IMR-90 (cell line): ENCODE measurements at places on chromosomes 16 and 17. TPM values are rescaled to one million over a fixed set of nuclear protein-coding genes. Genes with fewer than 3 reads are reported as not detected.
A peak's percentile ranks its signal among the peaks of the same experiment; 100 is the strongest.

GRCh38 chr17:75269844-75270217 is 1.2 kb downstream of the MIF4GD start:
- DNase-seq, result no peak

- peak; percentile 33 for DNase-seq
These were observed 137.0 kb downstream of the ANKFN1 start for GRCh38 chr17:56290101-56290801.

DNA sequence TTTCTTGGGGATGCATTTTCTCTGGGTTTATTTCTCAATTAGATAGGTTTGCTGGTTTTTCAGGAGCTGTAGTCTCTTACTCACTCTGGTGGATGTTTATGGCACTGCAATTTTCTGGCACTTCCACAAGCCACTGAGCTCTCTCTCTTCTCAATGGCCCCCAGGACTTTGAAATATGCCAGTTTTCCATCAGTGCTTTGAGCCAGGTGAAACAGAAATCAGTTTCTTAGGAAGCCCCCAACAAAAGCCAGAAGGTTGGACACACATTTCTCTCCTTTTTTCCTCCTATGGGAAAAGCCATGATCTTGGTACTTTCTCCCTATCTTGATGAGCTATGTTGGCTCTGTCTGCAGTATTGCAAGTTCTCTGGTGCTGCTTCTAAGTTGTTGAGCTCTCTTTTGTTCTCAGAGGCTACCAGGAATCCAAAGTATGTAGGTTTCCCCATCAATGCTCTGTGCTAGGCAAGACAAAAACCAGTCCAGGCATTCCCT is 90.7 kb upstream of the SMIM36 start:
- DNase-seq, result peak; percentile 61

DNA sequence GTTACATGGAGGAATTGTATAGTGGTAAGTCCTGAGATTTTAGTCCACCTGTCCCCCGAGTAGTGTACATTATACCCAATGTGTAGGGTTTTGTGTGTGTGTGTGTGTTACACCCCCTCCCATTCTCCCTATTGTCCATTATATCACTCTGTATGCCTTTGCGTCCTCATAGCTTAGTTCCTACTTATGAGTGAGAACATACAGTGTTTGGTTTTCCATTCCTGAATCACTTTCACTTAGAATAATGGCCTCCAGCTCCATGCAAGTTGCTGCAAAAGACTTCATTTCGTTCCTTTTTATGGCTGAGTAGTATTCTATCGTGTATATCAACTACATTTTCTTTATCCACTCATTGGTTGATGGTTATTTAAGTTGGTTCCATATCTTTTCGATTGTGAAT is 635 bp upstream of the FA2H start:
- DNase-seq, result no peak

- DNase-seq, result no peak
These were observed 20.8 kb downstream of the TRPV2 start for GRCh38 chr17:16435925-16436886.

GRCh38 chr16:57622361-57623250 is 5.8 kb upstream of the ADGRG1 start:
- DNase-seq, result no peak

GRCh38 chr17:28118362-28118761 is 75.9 kb downstream of the NLK start:
- DNase-seq, result no peak

DNA sequence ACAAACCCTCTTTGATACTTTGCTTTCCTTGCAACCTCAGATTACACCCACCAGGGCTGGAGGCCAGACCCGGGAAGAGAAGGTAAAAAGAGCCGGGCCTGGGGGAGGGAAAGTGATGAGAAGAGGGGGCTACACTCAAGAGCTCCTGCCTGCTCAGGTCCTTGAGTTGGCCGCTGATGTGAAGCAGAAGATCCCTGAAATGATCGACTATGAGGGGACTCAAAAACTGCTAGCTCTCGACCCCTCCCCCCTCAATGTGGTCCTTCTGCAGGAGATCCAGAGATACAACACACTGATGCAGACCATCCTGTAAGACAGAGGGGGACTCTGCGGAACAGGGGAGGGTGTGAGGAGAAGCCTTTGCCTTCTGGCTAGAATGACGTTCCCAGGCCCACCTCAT is 2.8 kb upstream of the KDM6B start:
- no peak for DNase-seq

DNA sequence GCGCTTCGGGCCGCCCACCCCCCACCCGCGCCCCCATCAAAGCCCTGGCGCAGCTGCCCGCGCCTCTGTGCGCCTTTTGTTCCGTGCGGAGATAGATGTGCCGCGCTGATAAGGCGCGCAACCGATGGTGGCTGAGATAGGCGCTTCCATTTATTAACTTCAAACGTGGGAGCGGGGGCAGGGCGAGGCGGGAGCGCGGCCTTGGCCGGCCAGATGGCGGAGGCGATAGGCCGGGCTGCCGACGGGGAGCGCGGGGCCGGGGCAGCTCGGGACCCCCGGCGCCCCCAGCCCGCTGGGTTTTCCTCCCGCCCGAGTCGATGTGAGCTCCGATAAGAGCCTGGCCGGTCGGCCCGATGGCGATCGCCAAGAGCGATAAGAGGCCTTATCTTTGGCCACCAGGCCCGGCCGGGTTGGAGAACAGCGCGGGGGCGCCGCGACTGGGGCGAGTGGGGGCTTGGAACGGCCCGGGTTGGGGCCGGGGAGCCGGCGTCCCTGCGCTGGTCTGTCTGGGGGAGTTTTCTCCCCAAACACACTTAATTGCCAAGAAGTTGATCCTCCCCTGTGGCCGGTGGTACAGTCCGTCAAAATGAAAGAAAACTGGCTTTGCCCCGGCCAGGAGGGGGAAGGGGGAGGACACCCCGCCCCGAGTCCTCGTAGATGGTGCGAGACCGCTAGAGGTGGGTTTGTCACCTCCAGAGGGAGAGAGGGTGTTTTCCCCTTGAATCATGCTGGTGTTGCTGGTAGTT is 2.7 kb downstream of the ZFPM1 start:
- DNase-seq, result peak; percentile 43

DNA sequence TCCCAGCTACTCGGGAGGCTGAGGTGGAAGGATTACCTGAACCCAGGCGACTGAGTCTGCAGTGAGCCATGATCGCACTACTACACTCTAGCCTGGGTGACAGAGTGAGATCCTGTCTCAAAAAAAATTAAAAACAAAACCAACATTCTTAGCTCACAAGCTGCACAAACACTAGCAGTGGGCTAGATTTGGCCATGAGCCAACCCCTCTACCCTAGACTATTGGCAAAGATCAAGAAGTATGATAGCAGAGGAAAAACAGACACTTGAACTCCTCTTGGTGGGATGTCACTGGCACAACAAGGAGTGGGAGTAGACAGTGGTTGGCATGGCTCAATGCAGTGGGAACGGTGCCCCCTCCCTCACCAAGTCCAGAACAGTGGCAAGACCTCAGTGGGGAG is 19.6 kb upstream of the RIPOR1 start:
- DNase-seq, result no peak

GLTPD2 gene
- not detected in 2 replicates for total RNA-seq
